Inflammatory macrophage (primary cell): ENCODE measurements at places on chromosomes 13 and 19.

DNA sequence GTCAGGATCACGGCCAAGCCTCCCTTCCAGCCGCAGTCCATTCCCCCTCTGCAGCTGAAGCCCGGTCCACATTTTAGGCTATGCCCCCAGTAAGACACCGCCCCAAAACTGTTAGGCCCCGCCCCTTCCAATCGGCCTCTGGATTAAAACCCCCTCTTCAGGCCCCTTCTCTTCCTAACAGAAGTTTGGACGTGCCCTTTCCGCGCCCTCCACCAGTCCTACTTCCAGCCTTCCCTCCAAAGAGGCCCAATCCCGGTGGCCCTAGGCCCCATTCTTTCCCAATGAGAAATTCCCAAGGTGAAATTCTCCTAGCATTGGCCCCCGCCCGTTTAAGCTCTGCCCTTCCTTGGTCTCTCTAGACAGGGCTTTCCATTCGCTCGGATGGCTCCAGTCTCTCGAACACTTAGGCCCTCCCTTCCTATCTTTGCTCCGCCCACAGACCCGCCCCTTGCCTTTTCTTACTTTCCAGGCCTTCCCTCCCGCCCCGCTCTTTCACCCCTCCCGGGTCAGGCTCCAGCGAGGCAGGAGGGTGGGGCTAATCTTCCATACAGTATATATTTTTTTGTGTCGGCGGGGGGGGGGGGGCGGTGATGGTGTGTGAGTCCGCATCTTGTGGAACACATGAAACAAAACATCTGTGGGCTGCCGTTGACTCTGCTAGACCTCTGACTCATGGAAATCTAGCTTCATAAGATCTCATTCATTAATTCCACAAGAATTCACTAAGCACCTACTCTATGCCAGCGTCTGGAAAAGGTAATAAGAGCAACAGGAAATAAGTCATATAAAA, 13.6 kb downstream of the LTBP4 start:
- DNase-seq, result peak; percentile 37

- DNase-seq, result no peak
Measured at GRCh38 chr13:34302596-34302995, 484.6 kb downstream of the RFC3 start.

- peak; percentile 94 for DNase-seq
Measured at GRCh38 chr13:80338781-80339562, 2.0 kb downstream of the SPRY2 start.

- DNase-seq, result no peak
Measured at GRCh38 chr13:73704587-73704986, 429.6 kb downstream of the KLF12 start.

- DNase-seq, result no peak
Measured at GRCh38 chr13:52411629-52412028, 5.7 kb upstream of the THSD1 start.

DNA sequence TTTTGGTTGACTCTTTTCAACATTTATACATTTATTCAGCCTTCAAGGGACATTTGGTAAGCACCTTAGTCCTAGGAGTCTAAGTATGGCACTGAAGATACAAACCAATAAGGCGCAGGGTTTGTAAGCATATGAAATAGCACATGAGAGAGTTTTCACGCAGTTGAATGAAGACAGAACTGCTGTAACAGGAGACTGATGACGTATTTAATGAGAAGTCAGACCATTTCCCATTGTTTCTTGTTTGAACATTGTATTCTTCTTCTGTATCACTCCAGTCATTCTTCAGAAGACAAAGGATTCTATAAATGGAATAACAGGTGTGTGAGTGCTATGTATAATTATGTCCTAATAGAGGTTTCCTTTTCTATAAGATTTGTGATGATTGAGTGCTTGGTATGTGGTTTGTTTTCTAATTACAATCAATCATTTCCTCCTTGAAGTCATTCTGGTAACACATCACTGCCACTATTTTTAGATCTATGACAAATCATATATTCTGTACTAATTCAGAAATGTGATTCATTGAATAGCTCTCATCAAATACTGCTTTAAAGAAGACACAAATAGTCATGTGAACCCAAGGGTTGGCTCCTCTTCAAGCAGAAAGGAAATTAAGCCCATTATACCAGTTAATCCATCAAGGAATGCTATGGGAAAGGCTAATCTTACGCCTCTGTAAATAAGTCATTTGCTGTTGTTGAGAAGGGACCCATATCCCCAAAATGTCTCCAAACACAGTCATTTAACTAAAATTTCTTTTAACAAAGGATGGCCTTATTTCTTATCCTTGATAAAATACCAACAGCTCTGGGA, 222.8 kb upstream of the NBEA start:
- no peak for DNase-seq

DNA sequence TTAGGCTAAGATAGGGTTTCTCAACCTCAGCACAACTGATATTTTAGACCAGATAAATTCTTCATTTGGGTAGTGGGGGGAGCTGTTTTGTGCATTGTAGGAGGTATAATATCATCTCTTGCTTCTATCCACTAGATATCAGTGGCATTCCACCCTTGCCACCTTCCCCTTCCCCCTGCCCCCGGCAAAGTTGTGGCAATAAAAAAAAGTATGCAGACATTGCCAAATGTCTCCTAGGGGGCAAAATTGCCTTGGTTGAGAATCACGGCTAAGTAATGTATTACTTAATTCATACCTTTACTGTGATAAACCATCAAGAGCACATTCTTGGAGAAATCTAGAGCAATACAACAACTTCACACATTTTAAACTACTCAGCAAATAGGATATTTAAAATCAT, 51.4 kb downstream of the UBL3 start:
- no peak for DNase-seq

DNA sequence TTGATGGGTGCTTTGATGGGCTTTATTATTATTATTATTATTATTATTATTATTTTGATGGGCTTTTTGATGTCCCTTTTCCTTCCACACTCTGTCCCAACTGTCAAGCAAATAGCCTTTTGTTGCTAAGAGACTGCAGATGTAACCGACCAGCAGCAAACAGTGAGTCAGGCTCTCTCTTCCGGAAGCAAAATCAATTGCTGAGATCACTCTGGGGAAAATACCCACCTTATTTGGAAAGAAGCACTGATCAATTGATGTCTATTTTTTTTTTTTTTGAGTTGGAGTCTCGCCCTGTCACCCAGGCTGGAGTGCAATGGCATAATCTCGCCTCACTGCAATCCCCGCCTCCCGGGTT, 2.9 kb downstream of the LDLR start:
- DNase-seq, result peak; percentile 48

DNA sequence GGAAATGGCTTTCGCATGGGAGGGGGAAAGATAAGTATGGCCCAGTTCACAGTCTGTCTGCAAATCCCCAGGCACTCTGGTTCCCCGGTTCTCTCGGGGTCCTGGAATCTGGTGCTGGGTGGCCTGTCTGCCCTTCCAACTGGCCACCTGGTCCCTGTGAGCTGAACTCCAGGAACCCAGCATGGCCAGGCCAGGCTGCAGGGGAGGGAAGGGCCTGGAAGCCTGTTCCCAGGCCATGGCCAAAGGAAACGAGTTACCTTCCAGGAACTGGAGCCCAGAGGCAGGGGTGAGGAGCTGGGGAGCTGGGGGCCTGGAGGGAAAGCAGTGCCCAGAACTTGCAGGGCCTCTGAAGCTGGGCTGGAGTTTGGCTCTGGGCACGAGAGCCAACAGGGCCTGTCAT, 19.1 kb upstream of the PNMA8C start:
- DNase-seq, result no peak

DNA sequence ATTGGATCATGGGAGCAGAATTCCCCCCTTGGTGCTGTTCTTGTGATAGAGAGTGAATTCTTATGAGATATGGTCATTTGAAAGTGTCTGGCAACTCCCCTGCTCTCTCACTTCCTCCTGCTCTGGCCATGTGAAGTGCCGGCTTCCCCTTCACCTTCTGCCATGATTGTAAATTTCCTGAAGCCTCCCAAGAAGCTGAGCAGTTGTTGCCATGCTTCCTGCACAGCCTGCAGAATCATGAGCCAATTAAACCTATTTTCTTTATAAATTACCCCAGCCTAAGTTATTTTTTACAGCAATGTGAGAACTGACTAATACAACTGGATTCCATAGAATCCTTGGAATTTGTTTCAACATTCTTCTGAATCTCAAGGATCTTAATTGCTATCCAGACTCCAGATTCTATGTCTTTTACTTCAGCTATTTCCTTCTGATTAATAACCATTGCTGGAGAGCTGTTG, 328.1 kb downstream of the SLITRK5 start:
- no peak for DNase-seq

DNA sequence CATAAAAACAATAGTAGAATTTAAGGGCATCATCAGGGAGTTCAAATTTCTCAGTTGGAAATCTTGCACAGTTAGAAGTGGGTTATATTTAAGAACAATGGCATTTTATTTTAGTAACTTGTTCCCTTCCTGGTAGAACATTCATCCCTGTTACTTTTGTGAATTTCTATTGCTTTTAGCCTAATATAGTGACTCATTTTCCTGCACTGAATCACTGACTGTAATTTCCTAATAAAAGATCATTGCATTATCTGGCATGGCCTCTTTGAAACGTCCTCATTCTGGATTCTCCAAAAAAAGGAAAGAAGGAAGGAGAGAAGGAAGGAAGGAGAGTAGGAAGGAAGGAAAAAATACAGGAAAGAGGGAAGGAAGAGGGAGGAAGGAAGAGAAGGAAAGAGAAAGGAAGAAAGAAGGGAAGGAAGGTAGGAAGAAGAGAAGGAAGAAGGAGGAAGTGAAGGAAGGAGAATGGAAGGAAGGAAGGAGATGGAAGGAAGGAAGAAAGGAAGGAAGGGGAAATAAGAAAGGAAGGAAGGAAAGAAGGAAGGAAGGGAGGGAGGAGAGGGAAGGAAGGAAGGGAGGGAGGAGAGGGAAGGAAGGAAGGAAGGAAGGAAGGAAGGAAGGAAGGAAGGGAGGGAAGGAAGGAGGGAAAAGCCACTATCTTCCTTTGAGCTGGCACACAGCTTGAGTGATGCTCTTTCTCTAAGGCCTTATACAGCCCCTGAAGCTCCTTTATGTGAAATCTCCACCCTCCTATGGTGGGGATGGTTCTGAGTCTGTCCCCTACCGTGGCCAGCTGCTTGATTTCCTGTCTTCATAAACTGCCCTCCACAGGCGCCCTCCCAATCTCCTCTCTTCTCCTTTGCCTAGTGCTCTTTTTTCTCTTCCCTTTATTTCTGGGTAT, 29.8 kb upstream of the TM9SF2 start:
- DNase-seq, result peak; percentile 57
